Left kidney (tissue), 8 donors: ENCODE measurements at places on chromosomes 7 and 10.

GRCh38 chr7:31186202-31186601, 134.1 kb downstream of the ADCYAP1R1 start:
- DNase-seq, result peak; percentile 21

- no peak for DNase-seq
Observed at GRCh38 chr10:83764666-83765065, 374.6 kb upstream of the GHITM start.

- no peak for DNase-seq
Observed at GRCh38 chr7:117066668-117067067, 113.4 kb downstream of the ST7 start.

GRCh38 chr7:54841772-54842697, 83.0 kb upstream of the SEC61G start:
- no peak for DNase-seq

DNA sequence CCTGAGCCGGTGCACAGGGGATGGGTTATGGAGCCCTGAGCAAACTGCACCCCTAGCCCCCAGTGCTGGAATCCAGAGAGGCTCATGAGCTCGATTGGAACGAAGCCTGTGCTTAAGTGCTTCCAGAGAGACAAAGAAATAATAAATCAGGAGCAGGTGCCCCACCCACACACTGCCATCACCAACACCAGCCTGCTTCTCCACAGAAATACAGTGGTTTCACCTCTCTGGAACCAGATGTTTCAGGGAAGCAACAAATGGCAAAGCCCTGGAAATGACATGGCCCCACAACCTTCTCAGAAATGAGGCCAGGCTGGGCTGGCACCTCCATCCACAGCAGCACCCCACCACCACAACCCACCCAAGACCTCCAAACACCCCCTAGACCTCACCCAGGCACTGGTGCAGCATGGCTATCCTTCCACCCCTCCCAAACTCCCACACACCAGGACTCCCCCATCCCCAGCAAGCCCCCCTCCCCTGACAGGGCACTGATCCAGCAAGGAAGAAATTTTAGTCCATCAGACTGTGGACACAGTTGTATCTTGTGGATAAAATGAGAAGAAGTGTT, 4.1 kb upstream of the SLC18A3 start:
- no peak for DNase-seq

DNA sequence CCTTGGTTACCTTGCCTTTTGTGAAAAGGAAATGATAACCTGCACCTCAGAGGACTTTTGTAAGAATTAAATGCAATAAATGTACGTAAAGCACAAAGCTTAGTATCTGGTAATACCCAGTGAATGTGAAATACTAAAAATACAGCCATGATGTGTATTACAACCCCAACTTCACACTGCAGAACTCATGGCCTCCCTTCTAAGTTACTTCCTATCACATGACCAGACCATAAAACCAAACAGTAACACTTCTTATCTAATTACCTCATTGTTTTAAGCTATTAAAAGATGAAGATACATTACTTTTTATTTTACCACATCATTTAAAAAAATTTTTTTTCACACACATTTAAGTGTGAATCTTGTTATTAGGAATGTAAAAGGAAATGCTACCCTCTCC, 29.0 kb downstream of the VPS41 start:
- DNase-seq, result no peak

GRCh38 chr7:112876877-112877276, 86.7 kb upstream of the TMEM168 start:
- DNase-seq, result no peak

DNA sequence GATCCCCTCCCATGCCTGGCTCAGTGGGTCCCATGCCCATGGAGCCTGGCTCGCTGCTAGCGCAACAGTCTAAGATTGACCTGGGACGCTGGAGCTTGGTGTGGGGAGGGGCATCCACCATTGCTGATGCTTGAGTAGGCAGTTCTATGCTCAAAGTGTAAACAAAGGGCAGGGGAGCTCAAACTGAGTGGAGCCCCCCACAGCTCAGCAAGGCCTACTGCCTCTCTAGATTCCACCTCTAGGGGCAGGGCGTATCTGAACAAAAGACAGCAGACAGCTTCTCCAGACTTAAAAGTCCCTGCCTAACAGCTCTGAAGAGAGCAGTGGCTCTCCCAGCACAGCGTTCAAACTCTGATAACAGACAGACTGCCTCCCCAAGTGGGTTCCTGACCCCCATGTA, 31.2 kb upstream of the FFAR4 start:
- no peak for DNase-seq
